Effector CD4-positive, alpha-beta T cell (primary cell): ENCODE measurements at places on chromosomes 1 and 21.
A peak's percentile ranks its signal among the peaks of the same experiment; 100 is the strongest.

- DNase-seq = no peak
Measured at GRCh38 chr1:202982715-202983430, 15.8 kb upstream of the CYB5R1 start.

GRCh38 chr1:110880708-110881374 is 7.9 kb downstream of the CD53 start:
- peak; percentile 54 for DNase-seq

- DNase-seq = no peak
Measured at GRCh38 chr1:7371926-7372325, 399.2 kb upstream of the VAMP3 start.

DNA sequence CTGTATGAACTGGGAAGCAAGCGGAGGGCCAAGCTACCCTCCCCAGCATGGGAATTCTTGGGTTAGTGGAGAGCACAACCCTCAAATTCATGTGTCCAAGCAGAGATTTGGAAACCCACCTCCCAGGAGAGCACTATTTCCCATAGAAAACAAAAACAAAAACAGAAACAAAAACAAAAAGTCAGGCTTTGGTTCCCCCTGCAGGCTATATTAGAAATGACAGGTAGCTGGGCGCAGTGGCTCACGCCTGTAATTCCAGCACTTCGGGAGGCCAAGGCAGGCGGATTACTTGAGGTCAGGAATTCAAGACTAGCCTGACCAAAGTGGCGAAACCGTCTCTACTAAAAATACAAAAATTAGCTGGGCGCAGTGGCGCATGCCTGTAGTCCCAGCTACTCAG is 10.8 kb downstream of the MINDY1 start:
- DNase-seq = no peak

DNA sequence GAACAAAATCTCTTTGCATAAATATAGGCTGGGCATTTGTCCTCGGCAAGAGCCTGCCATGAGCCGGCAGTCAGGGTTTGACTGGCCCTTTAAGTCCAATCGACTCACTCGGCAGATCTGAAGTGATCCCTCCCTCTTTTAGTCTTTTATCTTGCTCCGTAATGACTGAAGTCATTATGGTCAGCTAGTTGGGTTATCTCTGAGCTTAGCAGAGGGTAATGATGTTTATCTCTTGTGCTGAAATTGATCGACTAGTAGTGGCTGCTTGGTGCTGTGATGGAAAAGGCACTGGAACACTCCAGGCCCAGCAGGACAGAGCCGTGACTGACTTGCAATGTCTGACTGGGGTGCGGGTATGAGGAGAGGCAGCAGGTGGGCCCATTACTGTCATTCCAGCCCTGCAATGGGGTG is 468 bp upstream of the ABCA4 start:
- no peak for DNase-seq

- no peak for DNase-seq
Measured at GRCh38 chr1:209490013-209490412, 93.5 kb upstream of the CAMK1G start.

DNA sequence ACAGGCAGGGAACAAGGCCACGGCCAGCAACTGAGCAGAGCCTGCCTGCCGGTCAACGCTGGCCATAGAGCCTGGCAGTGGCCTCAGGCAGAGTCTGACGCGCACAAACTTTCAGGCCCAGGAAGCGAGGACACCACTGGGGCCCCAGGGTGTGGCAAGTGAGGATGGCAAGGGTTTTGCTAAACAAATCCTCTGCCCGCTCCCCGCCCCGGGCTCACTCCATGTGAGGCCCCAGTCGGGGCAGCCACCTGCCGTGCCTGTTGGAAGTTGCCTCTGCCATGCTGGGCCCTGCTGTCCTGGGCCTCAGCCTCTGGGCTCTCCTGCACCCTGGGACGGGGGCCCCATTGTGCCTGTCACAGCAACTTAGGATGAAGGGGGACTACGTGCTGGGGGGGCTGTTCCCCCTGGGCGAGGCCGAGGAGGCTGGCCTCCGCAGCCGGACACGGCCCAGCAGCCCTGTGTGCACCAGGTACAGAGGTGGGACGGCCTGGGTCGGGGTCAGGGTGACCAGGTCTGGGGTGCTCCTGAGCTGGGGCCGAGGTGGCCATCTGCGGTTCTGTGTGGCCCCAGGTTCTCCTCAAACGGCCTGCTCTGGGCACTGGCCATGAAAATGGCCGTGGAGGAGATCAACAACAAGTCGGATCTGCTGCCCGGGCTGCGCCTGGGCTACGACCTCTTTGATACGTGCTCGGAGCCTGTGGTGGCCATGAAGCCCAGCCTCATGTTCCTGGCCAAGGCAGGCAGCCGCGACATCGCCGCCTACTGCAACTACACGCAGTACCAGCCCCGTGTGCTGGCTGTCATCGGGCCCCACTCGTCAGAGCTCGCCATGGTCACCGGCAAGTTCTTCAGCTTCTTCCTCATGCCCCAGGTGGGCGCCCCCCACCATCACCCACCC is at the start of gene TAS1R3:
TAS1R3 (plus strand) TSS at position 213 of the 898 bp plus-strand sequence; CDS start at position 279, 66 bp downstream.
- no peak for DNase-seq

DNA sequence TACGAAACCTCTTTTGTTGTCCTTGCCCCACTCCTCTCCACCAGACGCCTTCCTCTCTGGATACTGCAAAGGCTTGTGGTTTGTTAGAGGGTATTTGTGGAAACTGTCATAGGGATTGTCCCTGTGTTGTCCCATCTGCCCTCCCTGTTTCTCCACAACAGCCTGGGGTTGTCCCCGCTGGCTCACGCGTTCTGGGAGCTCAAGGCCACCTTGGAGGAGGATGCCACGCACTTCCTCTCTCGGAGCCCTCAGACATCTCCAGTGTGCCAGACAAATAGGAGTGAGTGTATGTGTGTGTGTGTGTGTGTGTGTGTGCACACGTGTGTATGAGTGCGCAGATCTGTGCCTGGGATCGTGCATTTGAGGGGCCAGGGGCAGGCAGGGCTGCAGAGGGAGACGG is 37.6 kb upstream of the IL19 start:
- no peak for DNase-seq

DNA sequence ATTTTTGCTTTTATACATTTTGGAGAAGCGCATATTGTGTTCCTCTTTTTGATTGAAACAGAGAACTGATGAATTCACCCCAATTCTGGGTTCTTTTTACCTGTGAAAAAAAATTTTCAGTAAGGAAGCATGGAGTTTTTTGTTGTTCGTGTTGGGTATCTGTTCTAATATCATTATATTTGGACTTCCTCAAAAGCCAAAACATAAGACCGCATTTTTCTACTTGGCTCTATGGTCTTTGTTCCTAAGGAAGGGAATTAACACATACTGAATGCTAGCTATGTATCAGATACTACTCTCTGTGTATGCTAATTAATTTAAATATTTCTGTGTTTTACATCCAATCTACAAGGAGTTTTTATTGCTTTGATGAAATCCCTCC is 12.9 kb downstream of the EPB41 start:
- DNase-seq = no peak
